Left cardiac atrium (tissue), 4 donors: ENCODE measurements at places on chromosomes 16 and 17.
A peak's percentile ranks its signal among the peaks of the same experiment; 100 is the strongest.

DNA sequence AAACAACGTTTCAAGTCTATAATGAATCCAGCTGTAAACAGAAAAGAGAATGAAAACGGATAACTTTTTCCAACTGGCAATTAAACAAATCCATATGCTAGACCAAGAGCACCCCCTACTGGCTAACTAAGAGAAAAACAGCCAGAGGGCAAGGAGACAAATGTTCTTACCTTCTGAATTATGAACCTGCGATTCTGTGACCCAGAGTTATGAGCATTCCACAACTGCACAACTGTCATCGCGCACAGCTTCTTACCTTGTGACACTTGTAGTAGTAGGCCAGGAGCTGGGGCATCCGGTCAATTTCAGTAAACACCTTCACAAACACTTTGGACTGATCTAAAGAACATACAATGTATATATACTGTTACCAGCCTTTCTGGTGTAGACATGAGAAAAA is 18.6 kb downstream of the COG7 start:
- DNase-seq, result no peak

GRCh38 chr17:3865176-3865575 is 19.1 kb upstream of the NCBP3 start:
- DNase-seq, result peak; percentile 65

- no peak for DNase-seq
These were observed 1.5 kb downstream of the XPO6 start for GRCh38 chr16:28210264-28210663.

- no peak for DNase-seq
These were observed 157.2 kb downstream of the RAB11FIP4 start for GRCh38 chr17:31548709-31549108.

- DNase-seq, result peak; percentile 19
These were observed 4.3 kb downstream of the ADCY7 start for GRCh38 chr16:50270510-50271147.

DNA sequence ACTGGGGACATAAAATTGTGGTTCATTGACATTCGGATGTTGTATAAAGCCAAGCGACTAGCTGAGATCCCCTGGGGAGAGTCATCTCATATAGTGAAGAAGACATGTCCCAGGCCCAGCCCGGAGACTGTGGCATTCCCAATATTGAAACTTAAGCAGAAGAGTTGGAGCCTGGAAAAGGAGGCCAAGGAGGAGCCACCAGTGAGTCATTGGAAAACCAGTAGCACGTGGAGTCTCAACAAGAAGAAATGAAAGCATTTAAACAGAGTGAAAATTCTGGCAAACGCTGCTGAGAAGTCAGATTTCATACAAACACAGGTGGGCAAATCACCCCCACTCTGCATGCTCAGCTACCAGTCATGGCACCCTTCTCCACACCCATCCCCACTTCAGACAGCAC is 9.4 kb upstream of the ELAC2 start:
- no peak for DNase-seq

DNA sequence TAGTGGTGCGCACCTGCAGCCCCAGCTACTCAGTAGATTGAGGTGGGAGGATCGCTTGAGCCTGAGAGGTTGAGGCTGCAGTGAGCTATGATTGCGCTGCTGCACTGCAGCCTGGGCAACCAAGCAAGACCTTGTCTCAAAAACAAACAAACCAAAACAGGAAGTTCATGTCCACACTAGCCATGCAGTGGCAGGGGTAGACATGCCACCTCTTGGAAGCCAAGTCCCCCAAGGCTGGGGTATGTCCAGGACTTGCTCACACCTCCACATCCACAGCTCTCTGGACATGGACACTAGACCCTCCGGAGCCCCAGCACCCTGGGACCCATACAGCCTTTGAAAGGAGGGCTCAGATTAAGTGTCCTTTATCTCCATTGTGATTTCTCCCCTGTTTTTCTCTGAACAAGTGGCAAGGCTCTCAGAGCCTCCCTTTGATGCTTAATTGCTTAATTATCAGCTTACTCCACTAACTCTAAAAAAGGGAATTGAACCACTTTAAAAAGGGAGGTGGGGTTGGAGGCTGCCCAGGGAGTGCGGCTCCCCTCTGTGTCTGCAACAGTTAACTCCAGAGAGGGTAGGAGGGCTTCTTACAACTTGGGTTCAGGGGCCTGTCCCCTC is 424.6 kb upstream of the C16orf82 start:
- DNase-seq, result no peak

DNA sequence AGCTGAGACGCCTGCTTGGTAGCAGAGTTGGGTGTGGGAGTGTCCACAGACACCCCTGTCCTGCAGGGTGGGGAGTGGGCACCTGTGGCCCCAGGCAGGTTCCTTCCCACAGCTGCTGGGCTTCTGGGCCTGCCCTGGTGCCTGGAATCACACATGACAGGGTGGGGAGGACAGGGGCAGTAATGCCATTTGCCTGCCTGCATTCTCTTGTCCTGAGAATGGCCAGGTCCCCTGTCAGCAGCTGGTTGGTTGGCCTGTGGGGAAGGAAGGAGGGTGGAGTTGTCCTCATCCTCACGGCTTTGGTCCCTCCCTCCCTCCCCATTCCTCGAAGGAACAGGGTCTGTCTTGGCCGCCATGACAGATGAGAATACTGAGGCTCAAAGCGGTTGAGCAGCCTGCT is 5.2 kb downstream of the PRSS53 start:
- no peak for DNase-seq

- DNase-seq, result no peak
These were observed 277.1 kb downstream of the XYLT1 start for GRCh38 chr16:17193566-17194100.

GRCh38 chr16:21263640-21264570 is 14.2 kb downstream of the CRYM start:
- peak; percentile 40 for DNase-seq
